ENCODE measurements at places on chromosomes 3 and 15.

GRCh38 chr3:112778353-112778948 is 68.2 kb downstream of the CD200R1L start:
- H3K36me3 ChIP-seq: no peaks in the 10 kb centered on the region
- no peaks in the 10 kb centered on the region for H3K27me3 ChIP-seq
- H3K4me1 ChIP-seq: peaks cover 43% of the 10 kb centered on the region

- H3K27me3 ChIP-seq: no peaks in the 10 kb centered on the region
- H3K27ac ChIP-seq: no peak overlapping the region
- no peaks in the 10 kb centered on the region for H3K36me3 ChIP-seq
- no peaks in the 10 kb centered on the region for H3K4me1 ChIP-seq
- no peak overlapping the region for H3K4me3 ChIP-seq
Observed at GRCh38 chr15:93389211-93389610, 300.2 kb upstream of the RGMA start.

DNA sequence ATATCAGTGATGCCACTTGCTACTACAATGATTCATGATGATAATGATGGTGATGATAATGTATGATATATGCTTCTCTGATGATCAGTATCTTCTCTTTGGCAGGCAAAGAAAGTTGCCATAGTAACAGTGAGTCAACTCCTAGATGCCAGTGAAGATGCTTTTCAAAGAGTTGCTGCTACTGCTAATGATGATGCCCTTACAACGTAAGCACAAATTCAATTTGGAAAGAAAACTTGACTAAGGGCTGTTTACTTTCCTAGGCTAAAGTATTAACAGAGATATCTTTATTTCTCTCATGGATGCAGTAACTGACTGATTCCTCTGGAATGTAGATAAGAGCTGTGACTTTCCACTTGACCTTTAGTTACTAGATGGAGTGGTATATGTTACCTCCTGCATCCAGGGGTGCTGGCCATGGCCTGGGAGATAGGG is 27.8 kb downstream of the ADGRG7 start:
- H3K27ac ChIP-seq: no peak overlapping the region
- H3K36me3 ChIP-seq: no peaks in the 10 kb centered on the region
- no peaks in the 10 kb centered on the region for H3K4me1 ChIP-seq

GRCh38 chr3:156575641-156576040 is 20.7 kb upstream of the SSR3 start:
- H3K27me3 ChIP-seq: no peaks in the 10 kb centered on the region
- no peak overlapping the region for H3K27ac ChIP-seq
- H3K4me1 ChIP-seq: no peaks in the 10 kb centered on the region
- no peak overlapping the region for H3K4me3 ChIP-seq
- no peaks in the 10 kb centered on the region for H3K36me3 ChIP-seq

DNA sequence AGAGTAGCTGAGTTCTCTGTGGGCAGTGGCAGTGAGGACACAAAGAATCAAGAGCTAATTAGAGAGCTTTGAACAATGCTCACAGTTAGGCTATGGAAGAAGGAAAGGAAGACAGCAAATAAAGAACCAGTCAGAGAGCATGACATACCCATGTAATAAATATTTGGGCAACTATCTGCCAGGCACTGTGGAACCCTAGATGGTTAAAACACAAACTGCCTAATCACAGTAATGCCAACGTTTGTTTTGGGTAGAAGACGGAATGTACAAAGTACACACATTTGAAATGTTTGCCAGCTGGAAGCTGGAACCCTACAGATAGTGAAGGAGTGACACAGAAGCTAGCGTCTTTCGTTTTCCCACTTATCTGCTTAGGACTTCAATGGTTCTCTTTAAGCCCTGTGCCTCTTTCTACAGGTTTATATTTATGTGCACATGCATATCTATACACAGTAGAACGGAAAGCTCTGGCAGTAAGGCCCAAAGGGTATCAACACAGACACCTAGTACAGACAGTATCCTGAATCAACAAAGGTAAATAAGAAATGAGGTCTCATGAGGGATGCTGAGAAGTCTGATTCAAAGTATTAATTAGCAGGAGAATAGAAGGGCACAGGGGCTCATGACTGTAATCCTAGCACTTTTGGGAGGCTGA is 44.6 kb downstream of the ANKRD28 start:
- peak overlapping the region; percentile 17 for H3K27ac ChIP-seq
- no peak for DNase-seq
- no peaks in the 10 kb centered on the region for H3K27me3 ChIP-seq
- no peaks in the 10 kb centered on the region for H3K36me3 ChIP-seq
- peaks cover 21% of the 10 kb centered on the region for H3K4me1 ChIP-seq

DNA sequence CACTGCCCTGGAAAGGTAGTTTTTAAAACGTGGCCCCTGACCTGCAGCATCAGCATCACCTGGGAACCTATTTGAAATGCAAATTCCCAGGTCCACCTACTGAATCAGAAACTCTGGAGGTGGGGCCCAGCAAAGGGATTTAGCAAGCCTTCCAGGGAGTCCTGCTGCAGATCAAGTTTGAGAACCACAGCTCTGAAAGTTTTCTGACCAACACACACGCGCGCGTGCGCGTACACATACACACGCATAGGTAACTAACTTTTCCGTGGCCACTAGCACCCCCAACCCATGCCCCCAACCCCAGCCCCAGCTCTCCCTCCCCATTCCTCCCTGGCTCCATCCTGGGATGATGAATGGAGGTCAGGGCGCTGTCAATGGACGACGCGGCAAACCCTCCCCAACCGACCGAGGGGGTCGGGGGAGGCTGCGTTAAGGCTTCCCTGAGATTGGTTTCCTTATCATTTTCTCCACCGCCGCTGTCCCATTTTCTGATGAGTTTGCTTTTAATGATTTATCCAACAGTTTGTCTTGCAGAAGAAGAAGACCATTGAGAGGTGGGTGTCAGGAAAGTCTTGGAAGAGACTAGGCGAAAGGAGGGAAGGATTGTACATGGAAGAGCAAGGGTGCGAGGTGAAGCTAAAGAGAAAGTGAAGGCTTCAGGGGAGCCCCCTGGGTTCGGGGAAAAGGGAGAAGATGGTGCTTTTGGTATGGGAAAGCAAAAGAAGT is 590 bp upstream of the BOC start:
- H3K27ac ChIP-seq: peak overlapping the region; percentile 63
- H3K36me3 ChIP-seq: no peaks in the 10 kb centered on the region
- no peaks in the 10 kb centered on the region for H3K27me3 ChIP-seq
- no peak for DNase-seq
- H3K4me1 ChIP-seq: peaks cover 5% of the 10 kb centered on the region

GRCh38 chr3:22045882-22046281 is 294.9 kb upstream of the ZNF385D start:
- H3K27me3 ChIP-seq: no peaks in the 10 kb centered on the region
- no peaks in the 10 kb centered on the region for H3K36me3 ChIP-seq
- no peak for DNase-seq
- no peaks in the 10 kb centered on the region for H3K4me1 ChIP-seq

DNA sequence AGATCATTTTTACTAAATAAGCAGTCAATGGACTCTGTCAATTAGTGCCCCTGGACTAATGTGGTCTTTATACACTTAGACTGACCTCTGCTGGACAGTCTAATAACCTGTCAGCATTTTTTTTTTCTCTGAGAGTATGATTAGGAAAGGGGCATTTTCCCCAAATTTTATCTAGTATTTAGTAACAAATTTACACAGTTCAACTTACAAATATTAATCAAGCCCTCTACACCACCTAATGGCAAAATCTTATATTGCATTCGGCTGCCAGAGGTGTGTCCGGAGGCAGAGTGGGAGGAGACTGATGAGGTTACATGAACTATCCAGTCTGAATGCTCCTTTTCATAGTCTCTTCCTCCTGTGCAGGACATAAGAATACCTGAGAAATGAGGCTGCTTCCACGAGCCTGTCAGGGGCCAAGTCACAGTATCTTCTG is 36.0 kb upstream of the COLQ start:
- no peaks in the 10 kb centered on the region for H3K4me1 ChIP-seq
- H3K4me3 ChIP-seq: no peak overlapping the region
- peak; percentile 13 for DNase-seq

DNA sequence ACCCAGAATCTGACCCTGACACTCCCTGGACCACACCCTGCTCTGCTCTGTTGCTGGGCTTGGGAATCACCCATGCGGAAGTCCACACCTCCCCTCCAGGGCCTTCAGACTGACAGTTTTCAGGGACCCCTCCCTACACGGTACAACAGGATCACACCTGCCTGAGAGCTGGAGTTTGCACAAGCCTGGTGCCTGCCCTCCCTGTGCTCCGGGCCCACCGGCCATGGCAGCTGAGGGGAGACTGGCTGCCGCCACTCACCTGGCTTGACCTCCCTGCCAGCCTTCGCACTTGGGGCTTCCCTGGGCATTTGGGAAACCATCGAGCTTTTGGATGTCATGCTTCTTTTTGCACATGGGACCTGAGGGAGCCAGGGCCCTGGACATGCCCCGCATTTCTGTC is 95.9 kb upstream of the ANKRD34C start:
- no peak for DNase-seq
- no peaks in the 10 kb centered on the region for H3K36me3 ChIP-seq
- no peak overlapping the region for H3K27ac ChIP-seq
- no peaks in the 10 kb centered on the region for H3K27me3 ChIP-seq
- no peaks in the 10 kb centered on the region for H3K4me1 ChIP-seq

- H3K4me1 ChIP-seq: no peaks in the 10 kb centered on the region
- no peak overlapping the region for H3K27ac ChIP-seq
- H3K36me3 ChIP-seq: no peaks in the 10 kb centered on the region
- H3K4me3 ChIP-seq: no peak overlapping the region
- H3K27me3 ChIP-seq: no peaks in the 10 kb centered on the region
Observed at GRCh38 chr3:131914090-131914691, 120.6 kb downstream of the CPNE4 start.

DNA sequence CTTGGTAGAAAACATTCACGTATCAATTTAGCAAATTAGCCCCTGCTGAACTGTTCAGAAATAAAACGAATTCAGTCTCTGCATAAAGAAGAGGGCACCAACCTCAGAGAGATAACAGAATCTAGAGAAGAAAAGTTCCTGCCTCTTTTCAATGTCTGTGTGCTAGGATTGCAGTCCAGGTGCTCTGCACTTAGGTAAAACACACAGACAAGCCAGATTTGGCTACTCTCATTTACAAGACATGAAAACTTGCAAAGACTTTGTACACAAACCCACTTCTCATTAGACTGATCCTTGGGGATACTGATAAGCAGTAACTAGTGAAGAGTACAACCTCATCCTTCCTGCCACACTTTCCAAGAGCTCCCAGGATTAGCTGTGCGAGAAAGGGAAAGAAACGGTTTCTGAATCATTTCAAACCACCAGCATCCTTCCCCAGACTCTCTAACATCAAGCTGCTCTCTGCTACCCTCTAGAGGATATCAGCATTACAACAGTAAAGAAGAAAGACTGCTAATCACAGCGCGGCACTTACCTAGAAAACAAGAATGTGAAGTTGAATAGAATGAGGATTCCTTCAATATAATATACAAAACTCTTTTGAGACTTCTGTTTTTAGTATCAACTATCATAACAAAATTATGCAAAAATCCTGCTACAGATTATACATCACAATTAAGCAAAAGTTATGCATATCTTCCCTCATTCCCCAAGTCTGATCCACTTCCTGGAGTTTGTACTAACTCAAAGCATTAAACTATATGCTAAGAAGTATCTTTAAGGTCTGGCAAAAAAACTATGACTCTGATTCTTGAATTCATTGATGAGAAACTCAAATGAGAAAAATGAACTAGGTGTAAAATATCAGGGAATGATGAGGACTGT is 306.4 kb downstream of the MAGI1 start:
- peaks cover 2% of the 10 kb centered on the region for H3K4me1 ChIP-seq
- no peaks in the 10 kb centered on the region for H3K36me3 ChIP-seq
- no peak overlapping the region for H3K27ac ChIP-seq

- no peaks in the 10 kb centered on the region for H3K36me3 ChIP-seq
- H3K27me3 ChIP-seq: no peaks in the 10 kb centered on the region
- H3K4me1 ChIP-seq: peaks cover 34% of the 10 kb centered on the region
- DNase-seq: no peak
- H3K27ac ChIP-seq: peak overlapping the region; percentile 1
- no peak overlapping the region for H3K4me3 ChIP-seq
Observed at GRCh38 chr15:78838489-78838888, 27.2 kb upstream of the ADAMTS7 start.

GRCh38 chr15:90205050-90205848 is 4.1 kb downstream of the SEMA4B start:
- DNase-seq: no peak
- no peak overlapping the region for H3K4me3 ChIP-seq
- H3K27ac ChIP-seq: no peak overlapping the region
- H3K36me3 ChIP-seq: no peaks in the 10 kb centered on the region
